ENCODE measurements at places on chromosomes 7 and 10.

DNA sequence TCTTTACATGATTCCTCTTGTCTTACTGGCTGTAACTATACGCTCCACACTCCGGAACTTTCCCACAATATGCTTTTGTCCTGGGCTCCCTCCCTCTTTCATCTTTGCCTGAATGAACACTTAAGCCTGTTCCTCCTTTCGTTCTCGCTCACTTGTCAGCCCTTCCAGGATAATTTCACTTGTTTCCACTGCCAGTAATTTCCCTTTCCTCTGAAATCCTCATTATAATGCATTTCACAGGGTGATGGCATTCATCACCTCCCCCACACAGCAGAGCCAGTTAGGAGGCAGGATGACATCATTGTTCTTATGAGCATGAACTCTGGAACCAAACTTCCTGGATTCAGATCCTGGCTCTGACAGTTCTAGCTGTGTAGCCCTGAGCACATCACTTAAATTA lies 372.6 kb downstream of the GPR158 start:
- H3K27me3 ChIP-seq, result no peaks in the 10 kb centered on the region
- no peak for DNase-seq
- H3K36me3 ChIP-seq, result no peaks in the 10 kb centered on the region
- peaks cover 2% of the 10 kb centered on the region for H3K4me1 ChIP-seq
- no peak overlapping the region for H3K4me3 ChIP-seq

GRCh38 chr7:67760971-67761370 lies 764.3 kb downstream of the TYW1 start:
- H3K27ac ChIP-seq, result no peak overlapping the region
- H3K4me3 ChIP-seq, result no peak overlapping the region
- DNase-seq, result no peak
- no peaks in the 10 kb centered on the region for H3K36me3 ChIP-seq
- H3K4me1 ChIP-seq, result peaks cover 4% of the 10 kb centered on the region
- peaks cover 14% of the 10 kb centered on the region for H3K27me3 ChIP-seq

DNA sequence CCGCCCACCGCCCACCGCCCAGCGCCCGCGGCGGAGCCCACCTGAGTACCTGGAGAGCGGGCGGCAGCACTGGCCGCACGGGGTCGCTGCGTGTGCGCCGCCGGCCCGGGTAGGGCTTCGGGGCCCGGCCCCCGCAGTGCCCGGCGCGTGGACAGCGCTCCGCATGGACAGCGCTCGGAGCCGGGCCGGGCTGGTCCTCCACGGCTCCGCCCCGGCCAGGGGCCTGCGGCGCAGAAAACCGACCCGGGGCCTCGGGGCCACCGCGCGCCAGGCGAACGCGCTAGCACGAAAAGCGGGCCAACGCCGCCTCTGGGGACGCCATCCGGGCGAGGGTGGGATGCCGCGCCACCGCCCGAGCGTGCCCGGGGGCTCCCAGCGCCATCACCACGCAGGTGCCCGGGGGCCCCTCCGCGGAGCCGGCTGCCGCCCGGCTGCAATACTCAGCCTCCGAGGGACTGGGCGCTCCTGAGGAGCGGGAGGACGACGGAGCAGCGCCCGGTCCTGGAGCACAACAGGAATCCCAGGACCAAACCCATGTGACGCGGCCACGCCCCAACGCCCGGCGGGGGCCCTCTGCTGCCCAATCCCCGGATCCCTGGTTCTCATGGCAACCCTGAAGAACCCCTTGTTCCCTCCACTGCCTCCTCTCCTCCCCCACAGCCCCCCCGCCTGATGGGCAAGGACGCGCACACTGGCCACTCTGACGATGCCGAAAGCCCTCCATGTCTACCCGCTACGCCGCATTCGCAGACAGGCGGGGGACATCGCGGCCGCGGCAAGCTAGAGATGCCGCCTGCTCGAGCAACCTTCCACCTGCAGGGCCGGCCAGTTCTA lies at the start of gene GRB10:
Gene GRB10, minus strand, starts transcription at position 522 of the 834 bp plus-strand sequence. CDS start 50,574 bp downstream, outside the sequence.
- H3K27ac ChIP-seq, result peak within 1 kb of the TSS; percentile 57
- H3K4me1 ChIP-seq, result peaks cover 23% of the 10 kb centered on the region
- H3K4me3 ChIP-seq, result peak within 1 kb of the TSS; percentile 45
- no peaks in the 10 kb centered on the region for H3K36me3 ChIP-seq
- no peaks in the 10 kb centered on the region for H3K27me3 ChIP-seq
- DNase-seq, result peak; percentile 61

DNA sequence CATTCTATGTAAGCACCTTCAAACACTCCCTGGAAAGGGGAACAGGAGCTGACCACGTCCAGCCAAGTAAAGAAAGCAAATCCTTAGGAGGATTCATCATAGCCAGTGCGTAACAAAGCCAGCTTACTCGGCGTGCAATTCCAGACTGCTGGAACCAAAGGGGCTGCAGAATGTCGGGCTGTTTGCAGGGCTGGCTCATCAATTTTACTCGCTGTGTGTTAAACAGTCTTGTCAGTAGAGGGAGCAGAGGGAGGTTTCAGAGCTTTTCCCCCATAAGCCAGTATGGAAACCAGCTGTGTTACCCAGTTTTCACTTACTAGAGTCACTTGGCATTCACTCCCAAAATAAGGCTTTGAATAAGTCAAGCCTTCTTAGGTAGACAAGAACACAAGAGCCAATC lies 127.1 kb downstream of the KMT2E start:
- no peak overlapping the region for H3K27ac ChIP-seq
- DNase-seq, result peak; percentile 22
- H3K27me3 ChIP-seq, result no peaks in the 10 kb centered on the region

DNA sequence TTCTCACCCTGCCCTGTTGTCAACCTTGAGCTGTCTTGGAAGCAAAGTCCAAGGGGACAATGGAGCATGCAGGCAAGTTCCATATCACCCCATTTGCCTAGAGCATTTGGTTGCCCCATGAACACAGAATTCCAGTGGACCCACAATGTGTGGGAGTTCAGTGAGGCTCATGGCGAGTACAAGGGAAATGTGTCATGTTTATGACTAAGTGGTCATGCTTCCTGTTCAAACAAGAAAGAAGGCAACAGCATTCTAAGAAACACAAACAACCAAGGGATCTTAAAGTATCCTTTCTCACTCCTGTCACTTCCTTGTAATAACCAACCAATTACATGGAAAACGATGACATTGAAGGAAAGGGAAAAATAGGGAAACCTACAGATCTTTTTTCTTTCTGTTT lies 513.0 kb downstream of the INHBA start:
- no peaks in the 10 kb centered on the region for H3K27me3 ChIP-seq
- H3K4me3 ChIP-seq, result no peak overlapping the region
- no peaks in the 10 kb centered on the region for H3K36me3 ChIP-seq

DNA sequence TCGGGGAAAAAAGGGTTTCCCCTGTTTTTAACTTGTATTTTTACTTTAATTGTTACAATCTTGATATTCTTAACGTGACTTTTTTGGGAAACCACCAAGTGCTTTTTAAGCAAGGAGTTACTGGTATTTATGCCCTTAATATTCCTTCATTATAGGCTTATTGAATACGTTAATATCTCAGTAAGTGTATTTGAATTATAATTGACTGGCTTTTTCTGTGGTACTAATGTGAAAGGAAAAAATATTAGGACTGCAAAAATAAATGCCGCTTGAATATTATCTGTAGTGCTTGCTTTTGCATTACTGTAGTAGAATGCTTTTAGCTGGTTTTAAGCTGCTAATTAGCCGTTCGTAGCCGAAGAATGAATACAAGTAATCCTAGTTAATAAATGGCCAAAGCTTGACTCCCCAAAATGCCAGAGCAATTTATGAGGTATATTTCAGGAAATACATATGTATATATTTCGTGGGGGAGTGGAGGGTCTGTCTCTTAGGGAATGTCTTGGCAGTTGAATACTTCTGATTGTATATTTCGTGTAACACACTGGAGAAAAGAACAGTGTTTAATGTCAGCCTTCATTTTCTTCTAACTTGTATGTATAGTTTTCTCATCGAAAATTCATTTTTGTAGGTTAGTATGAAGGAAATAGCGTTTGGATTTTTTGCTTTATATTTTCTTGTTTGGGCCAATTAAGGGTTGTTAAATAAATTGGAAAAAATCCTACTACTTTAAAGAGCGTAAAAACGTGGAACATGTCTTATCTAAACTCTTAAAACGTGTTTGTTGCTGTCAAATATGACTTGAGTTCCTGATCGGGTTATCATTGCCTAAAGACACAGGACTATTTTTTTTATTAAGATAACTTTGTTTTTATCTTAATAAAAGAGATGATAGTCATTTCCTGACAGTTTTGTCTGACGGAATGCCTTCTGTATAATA lies 1.5 kb downstream of the PDCD4 start:
- H3K4me1 ChIP-seq, result peaks cover 11% of the 10 kb centered on the region
- peak overlapping the region; percentile 85 for H3K4me3 ChIP-seq
- no peaks in the 10 kb centered on the region for H3K27me3 ChIP-seq
- DNase-seq, result no peak
- no peaks in the 10 kb centered on the region for H3K36me3 ChIP-seq

DNA sequence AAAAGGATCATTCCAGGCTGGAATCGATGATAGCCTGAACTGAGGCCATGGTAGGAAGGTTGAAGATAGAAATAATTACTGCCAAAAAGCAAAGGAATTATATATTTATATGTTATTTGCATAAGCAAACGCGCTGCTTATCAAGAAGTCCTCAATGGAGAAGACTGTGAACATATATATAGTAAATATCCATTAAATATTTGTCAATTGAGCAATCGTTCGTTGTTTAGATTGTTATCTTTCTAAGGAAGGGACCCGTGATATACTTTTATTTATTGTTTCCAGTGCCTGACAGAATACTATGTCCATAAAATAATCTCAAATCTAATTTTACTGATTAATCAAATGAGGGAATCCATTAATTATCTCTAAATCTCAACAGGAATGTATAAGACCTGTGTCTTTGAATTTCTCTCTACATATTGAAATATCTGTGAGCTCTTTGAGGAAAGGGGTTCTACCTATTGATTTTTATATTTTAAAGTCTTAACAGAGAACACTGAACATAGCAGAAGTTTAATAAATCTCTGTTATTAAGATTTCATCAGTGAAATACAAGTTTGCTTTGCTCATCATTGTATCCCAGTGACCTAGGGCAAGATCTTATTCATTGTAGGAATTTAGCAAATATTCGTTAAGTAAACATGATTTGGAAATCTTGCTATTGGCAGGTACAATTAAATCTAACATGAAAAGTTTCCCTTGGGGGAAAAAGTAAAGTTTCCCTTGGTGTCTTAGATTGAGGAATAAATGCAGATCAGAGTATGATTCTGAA lies 12.0 kb upstream of the HERC4 start:
- no peak overlapping the region for H3K27ac ChIP-seq
- H3K4me3 ChIP-seq, result no peak overlapping the region
- H3K4me1 ChIP-seq, result no peaks in the 10 kb centered on the region

DNA sequence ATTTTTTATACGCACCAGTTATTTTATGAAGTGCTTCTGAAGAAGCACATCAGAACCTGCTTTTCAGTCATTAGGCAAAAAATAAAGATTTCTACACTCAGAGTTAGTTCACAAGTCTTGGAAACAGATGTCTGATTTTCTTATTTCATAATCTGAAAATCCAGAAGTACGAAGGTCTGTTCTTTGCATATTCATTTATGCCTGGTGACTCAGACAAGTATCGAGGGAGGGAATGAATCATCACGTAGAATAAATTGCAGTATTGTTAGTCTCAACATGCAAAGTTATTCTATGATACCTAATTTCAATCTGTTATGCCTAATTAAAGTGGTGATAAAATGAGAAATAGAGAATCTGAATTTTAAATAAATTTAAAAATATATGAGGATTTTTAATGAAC lies 113.6 kb upstream of the SEM1 start:
- H3K4me3 ChIP-seq, result no peak overlapping the region
- no peaks in the 10 kb centered on the region for H3K4me1 ChIP-seq
- H3K27ac ChIP-seq, result no peak overlapping the region
- H3K36me3 ChIP-seq, result no peaks in the 10 kb centered on the region

DNA sequence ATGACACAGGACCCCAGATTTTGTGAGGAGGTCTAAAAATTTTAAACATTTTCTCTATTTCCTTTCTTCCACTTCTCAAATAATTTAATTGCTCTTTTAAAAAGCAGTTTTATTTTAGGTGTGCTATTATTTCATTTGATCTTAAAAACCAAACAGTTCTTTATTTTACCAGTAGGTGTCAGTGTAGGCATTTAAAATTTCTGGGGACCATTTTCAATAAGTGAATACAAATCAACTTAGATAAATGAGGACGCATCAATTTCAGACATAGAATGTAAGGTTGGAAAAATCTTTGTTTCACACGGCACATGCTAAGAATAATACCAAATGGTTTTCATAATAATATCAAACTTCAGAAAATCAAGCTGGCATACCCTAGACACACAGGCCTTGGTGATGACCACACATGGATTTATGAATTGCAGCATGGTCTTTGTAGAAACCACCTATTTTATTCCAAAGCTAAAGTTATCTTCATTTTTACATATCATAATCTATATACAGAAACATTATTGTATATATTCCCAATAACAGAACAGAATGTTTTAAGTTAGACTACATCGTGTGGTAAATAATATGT lies 127.6 kb upstream of the SLC26A5 start:
- no peak overlapping the region for H3K27ac ChIP-seq
- H3K27me3 ChIP-seq, result no peaks in the 10 kb centered on the region
- H3K4me1 ChIP-seq, result peaks cover 5% of the 10 kb centered on the region
- no peaks in the 10 kb centered on the region for H3K36me3 ChIP-seq

DNA sequence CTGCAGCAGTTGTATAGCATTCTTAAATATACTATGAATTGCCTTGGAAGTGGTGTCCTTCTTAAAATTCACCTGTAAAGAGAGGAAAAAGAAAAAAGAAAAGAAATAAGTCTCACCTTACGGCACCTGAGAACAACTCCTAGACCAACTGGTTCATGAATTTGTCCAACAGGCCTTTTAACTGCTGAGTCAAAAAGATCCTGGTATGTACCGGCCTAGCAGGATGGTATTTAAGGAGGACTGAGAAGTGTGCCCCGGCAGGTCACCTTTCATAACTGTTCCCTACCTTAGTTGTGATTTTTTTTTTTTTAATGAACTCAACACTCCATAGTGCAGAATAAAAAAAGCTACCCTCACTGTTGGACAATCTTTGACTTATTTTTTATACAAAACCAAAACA lies 25.8 kb downstream of the STN1 start:
- no peaks in the 10 kb centered on the region for H3K27me3 ChIP-seq
- H3K36me3 ChIP-seq, result no peaks in the 10 kb centered on the region
- no peak overlapping the region for H3K4me3 ChIP-seq
- DNase-seq, result no peak
- H3K4me1 ChIP-seq, result peaks cover 3% of the 10 kb centered on the region
- no peak overlapping the region for H3K27ac ChIP-seq

DNA sequence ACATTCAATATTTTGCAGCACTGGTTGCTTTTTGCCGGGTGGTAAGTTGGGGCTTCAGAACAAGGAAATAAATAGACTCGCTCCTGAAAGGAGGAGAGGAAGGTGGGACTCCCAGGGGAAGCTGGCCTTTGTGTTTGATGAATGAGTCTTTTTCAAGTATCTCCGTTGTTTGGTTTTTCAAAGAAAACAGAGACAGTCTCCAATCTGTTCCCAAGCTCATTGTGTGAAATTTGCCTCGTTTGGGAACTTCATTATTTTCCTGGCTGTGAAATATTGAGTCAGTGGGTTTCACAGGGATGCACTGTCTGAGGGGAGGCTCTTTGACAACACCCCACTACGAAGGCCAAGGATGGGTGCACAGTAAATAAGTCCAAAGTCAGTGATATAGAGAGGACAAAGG lies 38.7 kb upstream of the KIAA1217 start:
- H3K4me3 ChIP-seq, result no peak overlapping the region
- no peaks in the 10 kb centered on the region for H3K36me3 ChIP-seq
- no peaks in the 10 kb centered on the region for H3K27me3 ChIP-seq
- H3K27ac ChIP-seq, result no peak overlapping the region
- no peak for DNase-seq

All from spinal cord (tissue), 10 donors.